ENCODE measurements at places on chromosomes 1 and 21. TPM values are rescaled to one million over a fixed set of nuclear protein-coding genes. Genes with fewer than 3 reads are reported as not detected.

- DNase-seq = no peak
Measured at GRCh38 chr21:24545807-24546361, 1061.4 kb downstream of the MRPL39 start.

- no peak for DNase-seq
Measured at GRCh38 chr1:206855859-206856258, 9.6 kb upstream of the IL20 start.

- peak; percentile 64 for DNase-seq
Measured at GRCh38 chr1:56934430-56935060, 31.3 kb downstream of the C8B start.

- no peak for DNase-seq
Measured at GRCh38 chr1:5724847-5725246, 267.4 kb downstream of the NPHP4 start.

DNA sequence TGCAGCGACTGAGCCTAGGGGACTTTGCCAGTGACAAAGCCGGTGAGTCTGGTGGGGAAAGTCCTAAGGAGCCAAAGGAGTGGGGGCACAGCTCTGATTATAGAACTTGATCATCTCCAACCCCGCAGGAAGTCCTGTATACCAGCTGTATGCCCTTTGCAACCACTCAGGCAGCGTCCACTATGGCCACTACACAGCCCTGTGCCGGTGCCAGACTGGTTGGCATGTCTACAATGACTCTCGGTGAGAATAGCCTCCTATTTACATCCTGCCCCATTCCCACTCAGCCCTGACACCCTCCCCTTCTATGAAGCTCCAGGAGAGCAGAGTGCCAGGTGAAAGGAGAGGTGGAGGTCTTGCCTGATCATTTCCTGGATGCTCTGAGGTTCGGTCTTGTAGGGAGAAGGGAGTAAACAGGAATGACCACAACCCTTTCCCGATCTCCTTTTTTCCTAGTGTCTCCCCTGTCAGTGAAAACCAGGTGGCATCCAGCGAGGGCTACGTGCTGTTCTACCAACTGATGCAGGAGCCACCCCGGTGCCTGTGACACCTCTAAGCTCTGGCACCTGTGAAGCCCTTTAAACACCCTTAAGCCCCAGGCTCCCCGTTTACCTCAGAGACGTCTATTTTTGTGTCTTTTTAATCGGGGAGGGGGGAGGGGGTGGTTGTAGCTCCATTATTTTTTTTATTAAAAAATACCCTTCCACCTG is 1.2 kb upstream of the PPOX start:
- DNase-seq = no peak

The GLRX2 gene
- 7.3 TPM for total RNA-seq

GRCh38 chr21:25855576-25855975 is 120.8 kb downstream of the GABPA start:
- DNase-seq = no peak

DNA sequence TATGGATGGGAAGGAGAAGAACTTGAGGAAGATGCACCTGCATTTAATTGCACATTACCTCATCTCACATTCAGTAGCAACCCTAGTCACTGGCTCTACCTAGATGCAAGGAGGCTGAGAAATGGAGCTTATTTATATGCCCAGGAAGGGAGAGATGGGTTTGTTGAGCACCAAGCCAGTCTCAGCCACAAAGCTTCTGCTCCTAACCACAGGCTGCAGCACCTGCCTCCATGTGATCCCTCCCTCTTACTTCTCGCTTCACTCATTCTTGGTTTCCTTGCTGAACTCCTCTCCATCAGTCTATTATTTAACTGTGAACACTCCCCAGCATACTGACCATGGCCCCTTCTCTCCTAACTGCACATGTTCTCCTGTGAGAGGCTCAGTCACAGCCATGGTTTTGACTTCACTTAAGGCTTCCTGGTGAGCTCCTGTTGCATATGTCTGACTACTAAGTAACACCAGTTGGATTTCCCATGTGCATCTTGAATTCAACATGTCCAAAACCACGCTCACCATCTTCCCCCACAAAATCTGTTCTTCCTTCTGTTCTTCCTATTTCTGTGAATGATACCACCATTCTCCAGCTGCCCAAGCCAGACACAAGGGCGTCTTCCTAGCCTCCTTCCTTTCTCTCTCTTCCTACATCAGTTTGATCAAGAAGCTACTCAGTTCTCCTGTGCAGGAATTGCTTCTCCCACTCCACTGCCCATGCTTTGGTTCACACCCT is 139.8 kb downstream of the AK5 start:
- DNase-seq = no peak

GRCh38 chr1:218617986-218618385 is 272.9 kb downstream of the TGFB2 start:
- peak; percentile 26 for DNase-seq

DNA sequence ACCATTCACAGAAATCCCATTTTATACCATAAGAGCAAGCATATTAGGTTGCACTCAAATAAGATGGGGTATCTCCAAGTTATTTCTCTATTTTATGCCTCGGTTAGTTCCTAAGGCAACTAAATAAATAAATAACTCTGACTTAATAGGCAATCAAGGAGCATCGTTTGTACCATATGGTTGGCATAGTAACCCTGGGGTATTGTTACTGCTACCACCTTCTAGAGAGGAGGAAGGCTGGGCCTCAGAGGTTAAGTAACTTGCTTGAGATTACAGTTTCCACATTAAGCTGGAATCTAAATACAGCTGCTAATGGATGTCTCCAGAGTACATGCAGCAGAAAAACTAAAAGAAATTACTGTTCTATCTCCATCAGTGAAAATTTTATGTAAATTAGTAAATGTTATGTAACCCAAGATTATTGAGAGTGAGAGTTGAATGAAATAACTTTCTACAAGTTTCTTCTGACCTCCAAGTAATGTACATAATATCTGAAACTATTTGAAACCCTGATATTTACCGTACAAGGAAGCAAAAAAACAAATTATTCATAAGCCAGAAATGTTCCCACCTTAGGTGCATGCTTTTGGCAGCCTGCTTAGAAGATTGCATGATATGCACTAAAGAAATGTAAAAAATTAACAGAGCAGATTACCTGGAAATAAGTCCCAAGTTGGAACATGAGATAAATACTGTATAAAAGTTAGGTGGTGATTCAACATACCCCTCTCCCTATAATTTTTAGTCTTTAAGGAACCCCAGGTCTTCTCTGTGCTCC is 127.0 kb downstream of the CRB1 start:
- DNase-seq = peak; percentile 24

DNA sequence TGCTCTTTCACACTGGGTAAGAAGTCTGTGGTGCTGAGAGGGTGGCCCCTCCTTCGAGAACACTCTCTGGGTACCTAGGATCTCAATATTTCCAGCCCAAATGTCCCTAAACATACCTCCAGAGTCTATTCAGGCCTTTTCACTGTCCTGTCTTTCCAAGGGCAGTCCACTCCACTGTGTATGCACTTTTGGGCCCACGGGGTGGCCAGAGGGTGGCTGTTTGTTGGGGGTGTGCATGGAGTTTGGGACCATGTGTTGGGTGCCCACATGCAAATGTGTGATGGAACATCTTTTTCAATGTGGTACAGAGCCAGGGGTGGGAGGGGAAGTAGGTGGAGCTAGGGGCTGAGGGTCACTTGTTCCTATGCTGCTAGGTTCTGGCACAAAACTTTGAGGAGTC is 87.5 kb downstream of the FAM78B start:
- DNase-seq = no peak

DNA sequence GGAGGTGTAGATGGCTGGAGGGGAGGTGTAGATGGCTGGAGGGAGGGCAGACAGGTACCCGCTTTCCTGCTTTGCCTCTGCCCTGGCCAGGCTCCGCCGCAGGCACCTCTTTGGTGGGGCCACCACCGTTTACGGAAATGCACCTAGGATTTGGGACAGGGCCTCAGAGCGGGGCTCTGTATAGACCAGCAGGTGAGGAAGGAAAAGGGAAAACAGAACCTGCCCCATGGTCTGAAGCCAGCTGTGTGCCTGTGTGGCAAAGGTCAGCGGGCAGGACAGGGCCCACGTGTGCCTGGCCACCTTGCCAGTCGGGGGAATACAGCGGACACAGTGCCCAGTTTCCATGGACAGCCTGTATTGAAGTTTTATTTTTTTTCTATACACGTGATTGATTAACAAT is 12.1 kb upstream of the PTTG1IP start:
- DNase-seq = no peak

- peak; percentile 51 for DNase-seq
Measured at GRCh38 chr1:91450260-91450659, 45.6 kb upstream of the HFM1 start.

DNA sequence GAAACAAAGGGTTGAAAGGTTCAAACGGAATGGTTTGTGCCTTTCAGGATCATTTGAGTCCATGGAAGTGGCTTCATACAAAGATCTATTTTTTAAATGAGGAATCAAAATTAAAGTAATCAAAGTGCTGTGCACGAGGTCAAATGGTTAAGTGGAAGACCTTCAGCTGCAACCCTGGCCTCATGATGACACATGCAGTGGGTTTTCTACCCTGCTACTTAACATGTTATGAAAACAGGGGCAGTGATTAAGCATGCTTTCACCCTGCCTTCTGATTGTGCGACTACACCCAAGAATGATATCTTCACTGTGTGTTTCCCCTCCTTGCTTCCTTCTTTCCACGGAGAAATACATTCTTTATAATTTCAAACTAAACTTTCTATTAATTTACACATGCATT is 604.2 kb downstream of the LRRIQ3 start:
- DNase-seq = peak; percentile 1
